ENCODE measurements at places on chromosomes 6 and 20. TPM values are rescaled to one million over a fixed set of nuclear protein-coding genes. Genes with fewer than 3 reads are reported as not detected.

Gene CGAS
- polyA plus RNA-seq, result 0.81 TPM

Gene TP53INP2
- polyA plus RNA-seq, result 17.8 TPM

Gene TINAG
- polyA plus RNA-seq, result not detected

Gene ADGB
- polyA plus RNA-seq, result not detected

Gene ZNF334
- polyA plus RNA-seq, result 2.3 TPM

Gene PRL
- 1.2 TPM for polyA plus RNA-seq

Gene KHDC1
- polyA plus RNA-seq, result 2.4 TPM

Gene LY6G5C
- 1.2 TPM for polyA plus RNA-seq

Gene LINC00237
- polyA plus RNA-seq, result not detected

Gene TFAP2C
- polyA plus RNA-seq, result 1.3 TPM

Gene PNLDC1
- 0.56 TPM for polyA plus RNA-seq
